ENCODE measurements at places on chromosomes 5 and 9. TPM values are rescaled to one million over a fixed set of nuclear protein-coding genes. Genes with fewer than 3 reads are reported as not detected.

- no peak for DNase-seq
Observed at GRCh38 chr5:7876867-7877266, 7.9 kb downstream of the MTRR start.

- DNase-seq = no peak
Observed at GRCh38 chr5:72194846-72195245, 87.6 kb downstream of the MAP1B start.

- DNase-seq = no peak
Observed at GRCh38 chr9:22208846-22209585, 199.9 kb upstream of the CDKN2B start.

DNA sequence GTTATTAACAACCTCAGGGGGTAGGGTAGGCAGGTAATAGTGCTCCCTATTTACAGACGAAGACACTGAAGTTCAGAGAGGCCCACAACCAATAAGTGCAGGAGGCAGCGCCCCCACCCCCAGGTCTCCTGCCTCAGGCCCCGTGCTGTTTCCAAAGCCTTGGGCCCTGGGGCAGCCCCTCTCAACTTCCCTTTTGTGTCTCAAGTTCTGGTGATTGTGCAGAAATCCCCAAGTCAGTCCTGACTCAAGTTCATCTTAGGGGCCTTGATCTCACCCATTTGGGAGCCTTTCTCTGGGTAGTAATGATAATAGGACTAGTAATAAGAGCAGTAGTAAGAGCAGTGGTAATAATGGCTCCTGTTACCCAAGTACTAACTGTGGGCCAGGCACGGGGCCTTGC is 35.5 kb upstream of the ASS1 start:
- DNase-seq = no peak

- no peak for DNase-seq
Observed at GRCh38 chr5:6868575-6869215, 155.5 kb downstream of the TENT4A start.

DNA sequence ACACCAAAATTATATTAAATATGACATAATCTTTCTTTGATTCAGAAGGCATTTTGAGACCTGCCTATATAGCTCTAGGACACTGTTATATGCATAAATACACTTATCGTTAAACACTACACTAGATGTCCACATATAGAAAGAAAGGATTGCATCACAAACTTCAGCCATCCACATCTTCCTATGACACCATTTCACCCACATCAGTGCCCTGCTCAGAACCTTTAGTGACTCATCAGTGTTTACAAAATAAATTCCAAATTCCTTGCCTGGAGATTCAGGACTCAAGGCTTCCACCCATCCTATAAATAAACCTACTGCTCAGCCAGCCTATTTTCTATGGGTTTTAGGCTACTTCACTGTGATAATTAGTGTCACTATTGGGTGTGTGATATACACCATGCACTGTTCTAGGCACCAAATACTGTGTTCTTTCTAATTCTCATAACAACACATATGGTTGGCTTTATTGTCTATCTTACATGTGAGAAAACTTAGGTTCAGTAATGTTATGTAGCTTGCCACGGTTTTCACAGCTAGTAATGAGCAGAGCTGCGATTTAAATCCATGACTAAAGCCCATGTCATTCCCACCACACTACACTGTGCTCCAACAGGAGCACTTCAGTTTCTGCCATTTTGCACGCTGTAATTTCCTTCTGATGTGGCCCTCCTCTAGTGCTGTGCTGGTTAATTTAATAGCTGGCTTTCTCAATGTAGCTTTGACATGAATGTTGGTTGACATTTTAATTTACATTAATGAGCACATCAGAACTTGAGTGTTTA is 103.3 kb downstream of the SREK1 start:
- DNase-seq = peak; percentile 56

The MYMK gene
- not detected for total RNA-seq

The MRPS27 gene
- 86.3 TPM for total RNA-seq

The GABRG2 gene
- total RNA-seq = not detected

The CACFD1 gene
- 4.3 TPM for total RNA-seq

The MEIKIN gene
- total RNA-seq = not detected

The PURA gene
- total RNA-seq = 6.1 TPM

The SLC28A3 gene
- 0.58 TPM for total RNA-seq
